BE2C (cell line): ENCODE measurements at places on chromosomes 6 and 20.

GRCh38 chr6:11835065-11835464 lies 56.5 kb upstream of the ADTRP start:
- no peak for DNase-seq

DNA sequence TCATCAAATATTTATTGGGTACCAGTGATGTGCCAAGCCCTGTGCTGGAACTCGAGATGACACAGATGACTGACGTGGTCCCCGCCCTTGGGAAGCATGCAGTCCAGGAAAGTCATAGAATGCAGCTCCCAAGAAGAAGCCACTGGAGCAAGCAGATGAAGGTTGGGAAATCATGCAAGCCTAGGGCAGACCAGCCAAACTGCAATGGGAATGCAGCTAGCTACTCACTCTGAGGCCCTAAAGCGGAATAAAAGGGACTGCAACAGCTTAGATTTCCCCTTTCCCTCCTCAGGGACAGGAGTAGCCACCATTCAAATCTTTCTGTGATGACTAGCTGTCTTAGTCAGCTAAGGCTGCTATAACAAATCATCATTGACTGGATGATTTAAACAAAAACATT lies 152.2 kb downstream of the MAFB start:
- no peak for DNase-seq

- no peak for DNase-seq
Measured at GRCh38 chr6:46390153-46390876, 100.9 kb downstream of the RCAN2 start.

DNA sequence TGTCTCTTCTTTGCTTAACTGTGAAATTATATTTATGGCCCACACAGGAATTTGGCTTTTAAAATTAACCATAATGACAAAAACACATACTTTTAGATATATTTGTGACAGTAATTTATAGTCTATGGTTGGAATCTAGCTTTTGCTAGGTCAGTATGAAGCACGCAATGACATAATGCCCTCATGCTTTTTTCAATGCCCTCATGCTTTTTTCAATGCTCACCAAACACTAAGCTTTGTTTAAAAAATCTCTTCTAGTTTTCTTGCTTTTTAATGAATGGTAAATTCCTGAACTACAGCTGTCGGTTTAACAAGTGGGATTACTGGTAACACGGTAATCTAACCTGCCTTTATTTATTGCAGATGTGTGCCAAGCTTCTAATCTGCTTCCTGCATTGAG lies 12.7 kb downstream of the CCN6 start:
- DNase-seq: no peak

DNA sequence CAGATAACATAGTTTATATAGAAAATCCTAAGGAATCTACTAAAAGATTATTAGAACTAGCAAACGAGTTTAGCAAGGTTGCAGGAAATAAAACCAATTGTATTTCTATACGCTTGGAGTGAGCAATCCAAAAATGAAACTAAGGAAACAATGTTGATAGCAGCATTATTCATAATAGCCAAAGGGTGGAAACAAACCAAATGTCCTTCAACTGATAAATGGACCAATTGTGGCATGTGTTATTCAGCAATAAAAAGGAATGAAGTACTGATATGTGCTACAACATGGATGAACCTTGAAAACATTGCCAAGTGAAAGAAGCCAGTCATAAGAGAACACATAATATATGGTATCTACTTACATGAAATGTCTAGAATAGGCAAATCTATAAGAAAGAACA lies 101.0 kb upstream of the VSTM2L start:
- DNase-seq: no peak
